NCI-H187 (cell line): ENCODE measurements at places on chromosomes 4 and X.

DNA sequence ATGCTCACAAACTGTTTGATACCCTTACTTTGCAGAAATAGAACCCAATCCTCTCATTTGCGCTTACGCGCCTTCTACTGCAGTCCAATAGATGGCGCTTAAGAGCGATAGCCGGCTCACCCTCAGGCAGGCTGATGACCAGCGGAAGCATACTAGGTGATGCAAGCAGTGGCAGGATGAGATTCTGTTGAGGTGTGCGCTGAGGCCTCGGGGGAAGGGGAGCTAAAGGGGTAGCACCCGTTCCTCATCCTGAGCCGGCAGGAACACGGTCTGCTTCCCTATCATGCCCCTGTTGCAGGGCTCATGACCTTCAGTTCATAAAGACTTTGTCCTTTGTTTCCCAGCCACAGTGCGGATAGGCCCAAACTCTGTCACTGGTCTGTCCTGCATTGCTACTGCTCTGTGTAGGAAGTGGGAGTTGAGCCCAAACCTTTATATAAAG lies 628.9 kb downstream of the TLL1 start:
- no peak for DNase-seq

- no peak for DNase-seq
These were observed 92.4 kb upstream of the PJA1 start for GRCh38 chrX:69257499-69258127.

- DNase-seq: no peak
These were observed 227.8 kb downstream of the STIM2 start for GRCh38 chr4:27088491-27088890.

DNA sequence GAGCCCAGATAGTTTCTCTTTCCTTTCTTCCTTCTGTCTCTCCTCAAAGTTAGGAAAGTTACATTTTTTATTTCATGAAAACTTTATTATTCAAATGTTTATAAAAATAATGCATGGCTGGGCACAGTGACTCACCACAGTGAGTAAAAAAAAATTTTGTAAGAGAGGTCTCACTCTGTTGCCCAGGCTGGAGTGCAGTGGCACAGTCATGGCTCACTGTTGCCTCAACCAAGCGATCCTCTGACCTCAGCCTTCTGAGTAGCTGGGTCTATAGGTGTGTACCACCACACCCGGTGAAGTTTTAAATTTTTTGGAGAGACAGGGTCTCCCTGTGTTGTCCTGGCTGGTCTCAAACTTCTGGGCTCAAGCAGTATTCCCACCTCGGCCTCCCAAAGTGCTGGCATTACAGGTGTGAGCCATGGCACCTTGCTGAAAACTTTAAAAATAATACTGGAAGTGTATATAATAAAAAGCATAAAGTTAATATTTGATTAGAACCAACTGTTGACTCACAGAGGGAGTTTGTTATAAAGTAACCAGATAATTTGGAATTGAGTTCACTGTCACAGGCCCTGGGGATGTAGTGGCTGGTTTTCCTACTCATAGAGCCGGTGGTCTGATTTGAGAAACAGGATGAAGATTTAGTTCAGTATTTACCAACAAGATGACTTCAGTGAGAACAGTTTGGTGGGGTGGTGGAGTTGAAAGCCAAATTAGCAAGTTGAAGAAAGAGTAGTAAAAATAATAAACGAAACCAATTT lies 18.0 kb downstream of the CMC4 start:
- DNase-seq: no peak

DNA sequence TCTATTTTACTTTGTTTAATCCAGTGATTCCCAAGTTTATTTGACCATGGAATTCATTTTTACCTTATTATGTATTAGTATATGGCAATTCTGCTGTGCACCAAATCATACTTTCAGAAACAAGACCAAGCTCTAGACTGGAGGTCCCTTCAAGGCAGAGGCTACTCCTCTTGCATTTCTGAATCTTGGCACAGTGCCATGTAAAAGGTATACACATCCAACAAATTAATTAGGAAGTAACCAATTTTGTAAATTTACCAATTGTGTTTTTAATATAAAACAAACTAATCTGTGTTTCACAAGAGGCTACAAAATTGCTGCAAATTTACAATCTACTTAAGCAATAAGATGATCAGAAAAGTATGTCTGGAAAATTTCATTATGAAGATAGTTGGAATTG lies 712.2 kb upstream of the HS3ST1 start:
- DNase-seq: no peak

GRCh38 chr4:159273141-159273438 lies 170.2 kb downstream of the RAPGEF2 start:
- no peak for DNase-seq

GRCh38 chr4:24303926-24304325 lies 280.4 kb downstream of the DHX15 start:
- no peak for DNase-seq

GRCh38 chr4:125357675-125358074 lies 42.9 kb downstream of the FAT4 start:
- no peak for DNase-seq

GRCh38 chr4:13988353-13989305 lies 361.1 kb upstream of the BOD1L1 start:
- DNase-seq: no peak

DNA sequence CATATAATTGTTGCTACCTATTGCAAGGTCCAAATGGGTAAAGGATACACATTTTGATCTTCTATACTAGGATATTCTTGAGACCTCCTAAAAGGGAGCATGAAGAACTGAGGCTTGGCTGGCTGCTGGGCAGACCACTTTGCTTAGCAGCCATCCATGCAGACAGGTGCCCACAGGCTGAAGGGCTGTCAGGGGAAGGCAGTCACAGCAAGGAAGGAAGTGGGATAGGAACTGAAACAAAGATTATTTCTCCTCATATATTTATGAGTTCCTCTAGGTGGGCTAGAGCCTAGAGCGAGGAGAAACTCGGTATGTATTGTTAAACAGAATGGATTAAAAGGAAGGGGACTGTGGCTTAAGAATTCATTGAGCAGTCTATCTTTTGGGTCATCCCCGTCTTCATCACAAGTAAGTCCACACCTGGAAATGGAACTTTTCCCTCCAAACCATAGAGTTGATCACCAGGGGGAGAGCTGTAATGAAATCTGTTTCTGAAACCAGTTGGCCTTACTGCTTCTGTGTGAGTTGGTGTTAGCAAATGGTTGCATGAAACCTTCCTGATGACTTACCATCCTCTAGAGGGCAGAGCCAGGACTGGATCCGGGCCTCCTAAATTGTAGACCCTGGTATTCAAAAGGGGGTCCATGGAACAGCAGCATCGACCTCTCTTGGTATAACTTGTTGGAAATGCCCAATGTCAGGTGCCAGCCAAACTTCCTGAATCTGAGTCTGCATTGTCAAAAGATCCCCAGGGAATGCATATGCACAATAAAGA lies 42.3 kb downstream of the AFF2 start:
- no peak for DNase-seq

DNA sequence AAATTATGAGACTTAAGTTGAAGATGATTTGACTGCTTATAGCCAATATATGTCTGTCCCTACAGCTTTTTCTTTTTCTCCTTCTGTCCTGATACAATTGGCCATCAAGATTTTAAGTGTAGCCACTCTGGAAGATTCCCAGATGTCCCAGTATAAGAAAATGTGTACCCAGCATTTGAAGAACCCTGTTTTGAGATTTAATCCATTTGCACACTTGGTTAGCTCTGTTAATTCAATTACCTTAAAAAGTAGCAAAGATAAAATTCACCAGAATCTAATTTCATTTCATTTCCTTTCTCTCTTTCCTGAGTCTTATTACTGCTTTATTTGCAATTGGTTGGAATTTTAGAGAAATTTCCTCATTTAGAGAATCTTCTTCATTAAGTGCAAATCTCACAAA lies 81.4 kb downstream of the DDIT4L start:
- no peak for DNase-seq

- DNase-seq: no peak
These were observed 384.4 kb downstream of the RAPGEF2 start for GRCh38 chr4:159487284-159487747.

DNA sequence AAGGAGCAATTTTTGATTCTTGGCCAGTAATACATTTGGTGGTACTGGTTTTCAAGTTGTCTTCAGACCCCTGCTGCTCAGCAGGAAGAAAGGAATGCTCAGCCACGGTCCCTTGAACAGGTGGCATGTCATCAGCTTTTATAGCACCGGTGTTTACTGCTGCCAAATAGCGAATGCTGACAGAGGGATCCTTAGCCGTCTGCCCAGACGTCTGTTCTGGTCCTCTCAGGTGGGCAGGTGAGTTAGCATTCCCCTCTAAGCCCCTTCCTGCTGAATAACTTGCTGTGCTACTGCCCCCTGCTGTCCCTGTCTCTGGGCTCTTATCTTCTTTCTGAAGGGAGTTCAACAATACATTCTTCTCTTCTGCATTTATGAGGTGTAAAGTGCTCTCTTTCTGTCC lies 28.4 kb downstream of the BOD1L1 start:
- DNase-seq: no peak

GRCh38 chr4:136985683-136986082 lies 546.6 kb downstream of the PCDH18 start:
- no peak for DNase-seq

DNA sequence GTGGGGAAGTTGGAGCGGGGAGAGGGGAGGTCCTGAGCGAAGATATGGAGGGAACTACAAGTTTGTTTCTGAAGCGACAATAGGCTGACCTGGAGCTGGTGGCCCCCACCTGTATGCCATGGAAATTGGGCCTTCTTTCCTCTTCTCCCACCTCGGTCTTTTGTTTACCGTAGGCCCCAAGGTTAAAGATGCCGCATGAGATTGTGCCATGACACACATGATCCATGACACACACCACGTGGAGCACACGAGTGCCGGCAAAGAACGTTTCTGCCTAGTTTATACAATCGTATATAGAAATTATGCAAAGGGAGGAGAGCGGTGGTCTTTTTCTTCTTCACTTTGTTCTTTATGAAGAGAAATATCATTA lies 408 bp downstream of the TMEM33 start:
- DNase-seq: no peak

DNA sequence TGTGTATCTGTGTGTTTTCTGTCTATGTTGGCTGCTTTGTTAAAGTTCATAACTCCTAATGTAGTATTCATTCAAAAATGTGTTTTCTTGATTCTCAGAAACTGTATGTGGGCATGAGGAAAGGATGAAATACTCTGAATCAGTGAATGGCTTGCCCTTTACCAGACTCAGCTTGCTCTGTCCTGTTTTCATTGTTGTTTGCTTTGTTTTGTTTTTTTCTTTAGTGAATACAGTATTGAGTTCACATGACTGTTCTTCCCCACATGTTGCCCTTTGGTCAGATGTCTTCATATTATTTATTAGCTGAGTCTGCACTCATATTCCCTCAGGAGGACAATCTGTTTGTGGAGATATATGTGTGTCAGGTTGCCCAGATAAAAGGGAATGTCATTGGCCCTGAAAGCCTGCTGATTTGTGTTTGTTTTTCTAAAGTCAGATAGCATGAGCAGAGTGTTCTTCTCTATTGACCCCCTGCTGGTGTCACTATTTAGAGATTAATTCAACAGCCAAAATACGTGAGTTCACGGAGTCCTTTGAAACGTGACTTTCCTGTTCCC lies 1184.4 kb downstream of the RPA4 start:
- no peak for DNase-seq

- no peak for DNase-seq
These were observed 34.4 kb upstream of the ANXA3 start for GRCh38 chr4:78517050-78517652.

GRCh38 chr4:111556141-111556781 lies 589.0 kb upstream of the FAM241A start:
- DNase-seq: no peak

- DNase-seq: no peak
These were observed 1.5 kb upstream of the DDX3X start for GRCh38 chrX:41332408-41333002.

- DNase-seq: no peak
These were observed 351.5 kb upstream of the EMCN start for GRCh38 chr4:100869276-100869675.

- DNase-seq: no peak
These were observed 29.8 kb upstream of the ARHGEF6 start for GRCh38 chrX:136810493-136810892.

GRCh38 chr4:141074098-141074878 lies 59.0 kb downstream of the RNF150 start:
- DNase-seq: no peak

GRCh38 chrX:6852869-6853268 lies 294.6 kb upstream of the STS start:
- no peak for DNase-seq

- DNase-seq: no peak
These were observed 40.3 kb upstream of the ATXN3L start for GRCh38 chrX:13360146-13360545.

- DNase-seq: no peak
These were observed 31.5 kb downstream of the SMS start for GRCh38 chrX:21972046-21972445.

DNA sequence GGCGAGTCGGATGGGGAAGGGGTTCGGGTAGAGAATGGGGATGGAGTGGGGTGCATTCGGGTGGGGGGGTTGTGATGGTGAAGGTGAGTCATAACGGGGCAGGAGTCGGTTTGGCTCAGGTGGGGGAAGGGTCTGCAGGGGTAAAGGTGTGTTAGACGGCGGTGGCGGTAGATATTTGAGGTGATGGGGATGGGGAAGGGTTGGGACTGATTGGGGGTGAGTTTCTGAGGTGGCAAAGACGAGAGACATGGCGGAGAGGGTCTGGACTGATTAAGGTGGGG lies 738 bp downstream of the SYP start:
- DNase-seq: no peak

DNA sequence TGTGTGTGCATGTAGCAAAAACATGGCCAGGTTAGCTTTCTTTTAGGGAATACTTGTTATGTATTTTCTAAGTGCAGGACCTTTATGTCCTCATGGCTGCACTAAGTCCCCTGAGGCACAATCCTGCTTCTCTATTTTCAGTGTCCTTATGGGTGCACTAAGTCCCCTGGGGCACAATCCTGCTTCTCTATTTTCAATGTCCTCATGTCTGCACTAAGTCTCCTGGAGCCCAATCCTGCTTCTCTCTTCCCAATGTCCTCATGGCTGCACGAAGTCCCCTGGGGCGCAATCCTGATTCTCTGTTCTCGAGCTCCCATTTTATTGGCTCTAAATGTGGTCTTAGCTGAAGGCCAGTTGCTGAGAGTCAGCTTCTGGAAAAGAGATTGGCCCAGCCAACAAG lies 49.7 kb upstream of the GPRIN3 start:
- DNase-seq: no peak

- no peak for DNase-seq
These were observed 35.1 kb upstream of the TAPT1 start for GRCh38 chr4:16261313-16261878.
